ENCODE measurements at places on chromosomes 1 and 21.

DNA sequence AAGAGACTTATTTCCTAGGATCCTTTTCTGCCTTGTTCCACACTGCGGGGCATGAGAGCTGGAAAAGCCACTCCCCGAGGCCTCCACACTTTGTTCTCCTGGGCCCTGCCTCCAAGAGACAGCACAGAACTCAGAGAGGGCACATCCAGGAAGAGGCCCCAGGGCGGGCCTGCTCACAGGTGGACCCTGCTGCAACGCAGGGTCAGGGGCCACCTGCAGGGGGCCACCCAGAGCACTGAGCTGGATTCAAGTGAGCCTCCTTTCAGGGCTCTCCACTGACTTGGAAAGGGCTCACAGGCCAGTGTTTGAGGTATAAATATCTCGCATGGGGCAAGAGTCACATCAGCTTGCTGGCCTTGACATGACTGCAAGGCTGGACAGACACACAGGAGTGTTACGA, 4.8 kb downstream of the RGS16 start:
- DNase-seq, result no peak

GRCh38 chr1:220594356-220594755, 66.4 kb downstream of the MARK1 start:
- DNase-seq, result no peak

GRCh38 chr1:115457289-115457688, 119.2 kb upstream of the NGF start:
- DNase-seq, result no peak

DNA sequence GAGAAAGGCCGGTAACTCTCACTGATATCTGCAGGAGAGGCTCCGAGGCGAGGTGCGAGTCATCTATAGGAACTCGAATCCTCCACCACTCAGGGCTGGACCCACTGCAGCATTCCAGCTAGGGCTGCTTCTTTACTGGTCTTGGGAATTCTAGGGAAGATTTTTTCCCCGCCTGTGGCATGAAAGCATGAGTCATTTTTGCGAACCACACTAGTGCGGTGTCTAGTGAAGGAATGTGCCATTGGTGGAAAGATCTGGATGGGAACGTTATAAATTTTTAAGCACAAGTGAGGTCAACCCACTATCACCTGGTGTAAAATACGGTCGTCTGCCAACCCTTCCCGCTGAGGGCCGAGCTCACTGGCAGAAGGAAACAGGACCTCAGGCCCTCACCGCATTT, 49.7 kb downstream of the SYF2 start:
- DNase-seq, result no peak

DNA sequence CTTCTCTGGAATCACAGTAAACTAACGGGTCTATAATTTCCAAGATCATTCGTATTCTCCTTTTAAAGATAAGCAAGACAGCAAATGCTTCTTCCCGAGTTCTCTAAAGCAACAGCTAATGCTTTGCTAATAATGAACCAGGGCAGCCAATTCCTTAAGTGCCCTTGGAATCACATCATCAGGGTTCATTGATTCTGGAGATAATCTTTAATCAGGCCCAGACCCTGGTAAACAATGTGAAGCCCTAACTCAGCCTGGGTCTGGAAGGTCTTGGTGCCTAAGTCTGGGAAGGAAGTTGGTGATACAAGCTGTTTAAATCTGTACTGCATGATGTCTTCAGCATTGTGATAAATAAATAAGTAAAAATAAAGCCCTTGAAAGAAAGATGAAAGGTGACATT, 18.4 kb downstream of the ERI3 start:
- no peak for DNase-seq

DNA sequence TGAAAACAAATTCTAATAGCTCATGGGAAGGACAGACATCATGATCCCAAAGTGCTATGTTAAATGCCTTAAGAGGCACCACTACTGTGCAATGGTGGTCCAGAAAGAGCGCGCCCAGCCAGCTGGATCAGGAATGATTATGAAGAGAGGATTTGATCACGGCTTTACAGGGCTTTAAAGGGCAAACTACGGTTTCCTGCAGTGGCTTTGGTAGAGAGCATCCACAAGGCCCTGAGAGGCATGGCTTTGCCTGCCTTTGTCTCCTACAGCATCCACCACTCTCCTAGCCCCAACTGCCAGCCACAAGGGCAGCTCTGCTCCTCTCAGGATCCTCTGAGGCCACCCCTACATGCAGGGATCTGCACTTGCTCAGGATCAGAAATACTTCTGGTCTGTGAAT, 40.7 kb downstream of the ZNF281 start:
- no peak for DNase-seq

GRCh38 chr1:233598891-233599541, 14.9 kb upstream of the KCNK1 start:
- DNase-seq, result no peak

DNA sequence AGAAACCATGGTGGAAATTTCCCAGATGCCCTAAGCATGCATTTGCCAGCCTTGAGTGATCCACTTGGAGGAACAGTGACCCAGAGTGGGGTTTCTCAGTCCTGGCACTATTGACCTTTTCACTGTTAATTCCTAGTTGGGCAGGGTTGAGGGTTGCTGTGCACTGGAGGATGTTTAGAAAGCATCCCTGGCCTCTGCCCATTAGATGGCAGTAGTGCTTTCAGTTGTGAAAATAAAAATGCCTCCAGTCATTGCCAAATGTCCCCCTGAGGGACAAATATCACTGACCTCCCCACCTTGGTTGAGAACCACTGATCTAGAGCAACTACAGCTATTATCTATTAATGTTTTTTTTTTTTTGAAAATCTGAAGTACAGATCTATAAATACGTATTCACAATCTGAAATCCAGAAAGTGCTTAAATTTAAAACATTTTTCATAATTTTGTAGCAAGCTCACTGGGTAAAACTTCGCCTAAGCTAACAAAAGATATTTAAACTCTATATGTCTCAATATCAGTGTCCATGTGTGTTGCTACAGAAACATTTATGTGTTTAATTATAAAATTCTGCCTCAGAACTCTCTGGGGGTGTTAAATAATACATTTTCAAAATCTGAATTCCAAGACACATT, 27.3 kb downstream of the F3 start:
- no peak for DNase-seq

DNA sequence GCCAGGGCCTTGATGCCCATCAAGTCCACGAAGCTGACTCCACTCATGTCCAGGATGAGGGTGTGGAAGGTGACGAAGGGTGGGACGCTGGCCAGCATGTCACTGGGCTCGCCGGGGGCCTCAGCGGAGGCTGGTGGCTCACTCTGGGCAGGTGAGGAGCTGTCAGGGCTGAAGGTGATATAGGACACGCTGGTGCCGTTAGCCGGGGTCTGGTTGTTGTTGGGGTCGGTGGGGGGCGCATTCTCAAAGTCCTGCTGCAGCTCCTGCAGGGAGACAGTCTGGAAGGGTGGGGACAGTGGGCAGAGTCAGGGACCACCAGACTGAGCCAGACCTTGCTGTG, 21.7 kb downstream of the SLC26A9 start:
- peak; percentile 31 for DNase-seq

All from dorsolateral prefrontal cortex (tissue), 122 donors.